Ovary (tissue), 10 donors: ENCODE measurements at places on chromosomes 13 and 19.

- DNase-seq, result peak; percentile 85
Observed at GRCh38 chr19:18594096-18594823, 5.7 kb downstream of the REX1BD start.

GRCh38 chr13:77345150-77345780 is 18.4 kb upstream of the MYCBP2 start:
- DNase-seq, result no peak

DNA sequence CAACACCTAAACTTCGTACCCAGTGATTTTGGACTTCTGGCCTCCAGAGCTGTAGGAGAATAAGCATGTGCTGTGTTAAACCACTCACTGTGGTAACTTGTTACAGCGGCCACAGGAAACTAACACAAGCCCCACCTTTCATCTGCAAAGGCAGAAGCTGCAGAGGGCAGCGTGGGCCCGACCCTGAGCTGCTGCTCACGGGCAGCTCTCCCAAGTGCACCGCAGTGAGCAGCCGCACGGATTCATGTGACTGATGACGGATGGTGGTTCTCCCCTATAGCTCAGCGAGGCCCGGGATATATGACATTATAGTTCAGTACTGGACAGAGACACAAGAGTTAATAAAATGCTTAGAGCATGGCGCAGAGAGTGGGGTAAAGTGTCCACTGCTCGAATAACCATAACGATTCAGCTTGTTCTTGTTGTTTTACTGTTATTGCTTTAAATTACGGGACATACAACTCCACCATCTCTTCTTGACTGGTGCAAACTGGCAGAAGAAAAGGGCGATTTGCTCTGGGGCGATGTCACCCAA is 21.9 kb downstream of the VRK3 start:
- DNase-seq, result no peak

DNA sequence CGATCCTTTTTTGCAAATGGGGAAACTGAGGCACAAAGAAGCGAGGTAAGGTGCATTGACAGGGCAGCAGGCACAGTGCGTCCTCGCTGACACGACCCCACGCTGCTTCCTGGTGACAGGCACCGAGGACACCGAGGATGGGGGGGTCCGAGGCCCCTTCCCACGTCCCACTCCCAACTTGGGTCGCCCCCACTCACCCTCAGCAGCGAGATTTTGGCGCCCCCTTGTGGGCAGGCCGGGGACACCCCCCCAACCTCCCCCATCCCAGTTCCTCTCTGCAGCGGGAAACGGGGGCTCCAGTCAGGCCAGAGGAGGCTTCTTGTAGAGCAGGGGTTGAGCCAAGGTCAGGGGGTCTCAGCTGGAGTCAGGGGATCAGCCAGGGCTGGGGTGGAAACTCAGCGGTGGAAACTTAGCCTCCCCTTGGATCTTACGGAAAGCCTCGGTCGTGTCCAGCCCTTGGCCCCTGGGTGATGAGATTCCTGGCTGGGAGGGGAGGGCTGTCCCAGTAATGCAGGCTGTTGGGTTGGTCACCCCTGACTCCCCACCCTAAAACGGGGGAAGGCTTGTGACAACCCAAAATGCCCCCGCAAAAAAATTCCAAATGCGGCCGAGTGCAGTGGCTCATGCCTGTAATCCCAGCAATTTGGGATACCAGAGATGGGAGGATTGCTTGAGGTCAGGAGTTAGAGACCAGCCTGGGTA is 8.2 kb downstream of the SMIM24 start:
- peak; percentile 62 for DNase-seq

DNA sequence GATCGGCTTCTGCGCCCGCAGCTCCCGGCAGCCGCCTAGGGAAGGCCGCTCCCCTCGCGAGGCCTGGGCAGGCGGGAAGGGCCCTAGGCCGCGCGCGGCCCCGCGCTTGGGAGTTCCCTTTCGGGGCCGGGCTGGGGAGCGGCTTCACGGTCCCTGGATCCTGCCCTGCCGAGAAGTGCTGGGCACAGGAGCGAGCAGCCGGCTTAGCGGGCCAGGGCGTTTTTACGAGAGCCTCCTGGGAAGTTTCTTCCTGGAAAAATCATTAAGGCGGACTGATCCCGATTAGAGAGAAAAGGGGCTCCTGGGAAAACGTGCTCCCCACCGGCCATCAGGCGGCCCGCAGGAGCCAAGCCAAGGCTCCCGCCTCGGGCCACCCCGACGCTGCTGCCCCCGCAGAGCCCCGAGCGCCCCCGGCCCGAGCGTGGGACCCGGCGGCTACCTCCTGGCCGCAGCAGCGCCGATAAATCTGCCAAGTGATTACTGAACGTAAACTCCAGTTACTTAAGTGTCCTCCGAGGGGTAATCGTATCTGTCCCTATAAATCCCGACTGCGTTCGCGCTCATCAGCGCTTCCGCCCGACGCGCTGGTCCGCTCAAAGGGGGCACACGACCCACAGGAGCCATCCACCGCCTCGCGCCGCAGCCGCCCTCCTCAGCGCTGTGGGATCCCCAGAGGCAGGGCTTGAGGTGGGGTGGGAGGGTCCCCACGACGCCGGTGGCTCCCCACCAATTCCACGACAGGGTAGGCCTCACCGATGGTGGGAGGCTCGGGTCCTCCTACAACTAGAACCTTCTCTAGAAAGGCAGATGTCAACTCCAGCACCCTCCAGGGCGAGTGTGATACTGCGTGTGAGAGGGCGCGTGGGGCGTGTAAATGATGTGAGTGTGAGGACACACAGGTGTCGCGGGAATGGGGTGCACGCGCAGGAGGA is 2.8 kb downstream of the ZIC5 start:
- DNase-seq, result no peak

DNA sequence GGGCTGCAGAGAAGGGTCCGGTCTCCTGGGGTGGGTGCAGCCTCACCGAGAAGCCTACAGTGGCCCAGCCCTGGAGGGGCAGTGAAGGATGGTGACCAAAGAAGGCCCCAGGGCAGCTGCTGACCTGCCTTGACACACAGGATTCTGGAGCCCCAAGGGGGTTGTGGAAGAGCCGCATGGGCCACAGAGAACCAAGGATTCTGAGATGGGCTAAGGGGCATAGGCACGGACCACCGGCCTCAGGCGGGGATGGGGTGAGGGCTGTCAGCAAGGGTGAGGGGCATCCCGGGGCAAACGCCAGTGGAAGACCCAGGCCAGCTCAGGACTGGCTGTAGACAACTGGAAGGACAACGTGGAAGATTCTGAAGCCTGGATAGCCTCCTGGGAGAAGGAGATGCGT is 151.6 kb downstream of the TEX29 start:
- DNase-seq, result no peak

- no peak for DNase-seq
Observed at GRCh38 chr13:38784036-38784880, 97.4 kb downstream of the FREM2 start.

DNA sequence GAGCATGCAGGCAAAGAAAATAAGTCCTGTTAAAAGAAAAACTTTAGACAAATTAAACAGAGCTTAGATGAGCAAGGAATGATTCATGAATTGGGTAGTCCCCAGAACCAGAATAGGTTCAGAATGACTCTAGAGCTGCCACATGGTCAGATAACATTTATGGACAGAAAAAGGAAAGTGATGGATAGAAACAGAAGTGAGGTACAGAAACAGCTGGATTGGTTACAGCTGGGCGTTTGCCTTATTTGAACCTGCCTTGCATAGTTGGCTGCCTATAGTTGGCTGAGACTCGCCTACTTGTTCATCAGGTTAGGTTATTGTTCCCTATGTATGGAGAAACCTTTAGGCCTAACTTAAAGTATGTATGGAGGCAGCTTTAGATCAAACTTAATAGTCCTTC is 35.4 kb downstream of the WDFY2 start:
- DNase-seq, result no peak

DNA sequence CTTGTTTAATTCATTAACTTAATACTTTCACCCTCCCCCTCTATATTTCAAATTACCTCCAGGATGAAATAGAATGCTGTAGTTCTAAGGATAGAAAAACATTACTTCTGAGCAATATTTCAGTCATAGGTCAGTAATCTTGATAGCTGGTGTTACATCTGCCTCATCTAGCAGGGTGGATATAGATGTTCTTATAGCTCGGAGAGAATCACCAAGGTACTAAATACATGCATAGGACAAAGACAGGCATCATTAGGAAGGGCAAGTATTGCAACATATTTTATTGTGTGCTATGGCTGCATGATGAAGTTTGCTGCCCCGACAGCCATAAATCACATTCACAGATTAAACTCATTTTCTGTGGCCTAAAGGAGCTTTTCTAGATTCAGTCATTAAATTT is 601.0 kb downstream of the FGF9 start:
- no peak for DNase-seq

DNA sequence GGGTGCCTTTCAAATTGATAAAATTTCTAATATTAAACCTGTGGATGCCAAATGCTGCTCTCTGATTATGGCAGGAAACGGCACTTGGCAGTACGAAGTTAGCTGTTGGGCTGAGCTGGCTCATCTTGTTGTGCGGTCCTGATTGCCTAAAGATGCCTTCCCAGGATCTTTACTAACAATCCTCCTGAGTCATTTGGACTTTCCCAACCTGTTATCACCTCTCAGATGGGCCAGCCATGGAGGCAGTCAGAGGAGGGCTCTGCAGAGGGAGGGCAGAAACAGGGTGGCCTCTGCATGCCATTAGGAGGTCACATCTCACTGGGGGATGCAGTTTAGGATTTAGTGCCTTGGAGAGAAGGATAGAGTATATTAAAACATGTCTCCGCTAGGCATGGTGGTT is 27.3 kb downstream of the ALOX5AP start:
- DNase-seq, result no peak

DNA sequence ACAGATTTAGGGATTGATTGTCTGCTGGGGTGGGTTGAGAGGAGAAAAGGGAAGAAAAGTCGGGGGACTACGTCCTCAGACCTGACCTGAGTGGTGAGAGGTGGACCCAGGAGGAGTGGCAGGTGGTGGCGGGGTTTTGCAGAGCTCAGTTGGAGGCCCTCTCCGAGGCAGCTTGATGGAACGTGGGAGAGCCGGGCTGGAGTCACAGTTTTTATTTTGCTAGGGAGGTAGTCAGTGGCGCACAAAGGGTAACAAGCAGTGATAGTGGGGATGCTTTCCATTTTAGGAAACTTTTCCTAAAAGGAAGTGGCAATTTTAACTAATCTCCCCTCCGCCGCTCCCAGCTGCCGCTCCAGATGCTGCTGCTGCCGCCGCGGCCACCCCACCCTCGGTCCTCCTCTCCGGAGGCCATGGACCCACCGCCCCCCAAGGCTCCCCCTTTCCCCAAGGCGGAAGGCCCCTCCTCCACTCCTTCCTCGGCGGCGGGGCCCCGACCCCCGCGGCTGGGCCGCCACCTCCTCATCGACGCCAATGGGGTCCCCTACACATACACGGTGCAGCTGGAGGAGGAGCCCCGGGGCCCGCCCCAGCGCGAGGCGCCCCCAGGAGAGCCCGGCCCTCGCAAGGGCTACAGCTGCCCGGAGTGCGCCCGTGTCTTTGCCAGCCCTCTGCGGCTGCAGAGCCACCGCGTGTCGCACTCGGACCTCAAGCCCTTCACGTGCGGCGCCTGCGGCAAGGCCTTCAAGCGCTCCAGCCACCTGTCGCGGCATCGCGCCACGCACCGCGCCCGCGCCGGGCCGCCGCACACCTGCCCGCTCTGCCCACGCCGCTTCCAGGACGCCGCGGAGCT is 1.1 kb upstream of the ZNF581 start:
- peak; percentile 69 for DNase-seq

DNA sequence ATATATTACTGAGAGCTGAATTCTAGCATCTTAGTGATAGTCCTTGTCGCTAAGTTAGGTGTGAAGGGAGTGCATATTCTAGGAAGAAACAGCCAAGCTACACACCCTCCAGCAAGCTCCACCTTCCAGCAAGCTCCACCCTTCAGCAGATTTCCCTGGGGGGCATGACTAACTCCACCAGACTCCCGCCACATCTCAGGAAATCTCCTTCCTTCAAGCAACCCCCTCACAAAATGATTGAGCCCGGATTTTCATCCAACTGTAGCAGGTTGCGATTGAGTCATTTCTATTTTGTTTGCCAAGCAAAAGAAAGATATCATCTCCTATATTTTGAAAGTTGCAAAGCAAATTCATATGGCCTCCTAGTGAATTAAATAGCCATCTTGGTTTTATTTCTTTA is 162.1 kb upstream of the TMTC4 start:
- no peak for DNase-seq

- DNase-seq, result peak; percentile 70
Observed at GRCh38 chr13:36131222-36131930, at the start of gene DCLK1. TSS of gene DCLK1 (minus strand) at chr13:36131382.

- no peak for DNase-seq
Observed at GRCh38 chr19:33819506-33819879, 22.8 kb downstream of the KCTD15 start.

- no peak for DNase-seq
Observed at GRCh38 chr13:26247011-26247410, 6.9 kb upstream of the CDK8 start.

DNA sequence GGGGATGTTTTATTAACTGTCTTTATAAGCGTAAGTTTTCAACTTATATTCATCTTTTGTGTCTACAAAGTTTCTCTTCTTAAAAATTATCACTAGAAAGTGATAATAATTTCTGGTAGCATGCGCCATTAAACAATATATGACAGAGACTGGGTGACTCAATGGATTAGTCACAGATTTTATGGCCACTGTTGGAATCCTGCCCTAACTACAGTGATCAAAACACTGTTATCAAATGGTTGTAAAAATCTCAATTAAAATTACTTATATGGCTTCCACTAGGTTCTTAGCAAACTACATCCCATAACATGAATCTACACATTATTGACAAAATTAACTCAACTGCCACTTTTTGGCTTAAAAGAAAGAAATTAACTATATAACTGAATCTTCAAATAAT is 350.0 kb downstream of the DACH1 start:
- DNase-seq, result no peak
